SK-N-MC (cell line): ENCODE measurements at places on chromosomes 7 and 10.

DNA sequence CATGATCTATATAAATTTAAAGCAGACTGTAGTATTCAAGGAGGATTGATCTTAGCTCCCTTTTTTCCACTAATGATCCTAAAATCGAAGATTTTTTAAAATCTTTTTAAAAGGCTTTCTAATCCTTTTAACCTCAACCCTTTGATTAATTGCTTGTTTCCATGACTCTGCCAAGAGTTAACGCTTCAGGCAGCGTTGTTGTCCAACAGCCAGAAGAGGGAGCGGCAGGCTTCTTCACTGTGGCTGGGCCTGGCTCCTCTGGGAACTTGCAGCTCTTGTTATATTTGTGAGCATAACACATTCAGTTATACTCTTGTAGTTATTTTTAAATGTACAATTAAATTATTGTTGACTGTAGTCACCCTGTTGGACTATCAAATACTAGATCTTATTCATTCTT, 26.3 kb downstream of the CRCP start:
- DNase-seq, result no peak

DNA sequence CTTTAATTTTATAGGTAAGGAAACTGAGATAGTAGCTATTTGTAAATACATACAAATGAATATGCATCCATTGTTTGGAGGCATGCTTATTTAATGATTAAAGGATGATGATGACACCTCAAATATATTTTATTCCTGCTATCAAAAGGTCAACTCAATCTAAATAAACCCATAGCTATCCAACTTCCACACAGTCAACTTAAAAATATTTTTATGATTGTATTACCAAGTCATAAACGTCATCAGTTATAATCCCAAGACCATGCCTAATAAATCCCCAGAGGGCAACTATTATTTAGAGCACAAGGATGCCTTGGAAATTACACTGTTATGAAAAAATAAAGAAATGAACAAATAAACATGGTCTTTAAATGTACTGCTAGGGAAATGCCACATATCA, 102.1 kb downstream of the MPP7 start:
- DNase-seq, result no peak

DNA sequence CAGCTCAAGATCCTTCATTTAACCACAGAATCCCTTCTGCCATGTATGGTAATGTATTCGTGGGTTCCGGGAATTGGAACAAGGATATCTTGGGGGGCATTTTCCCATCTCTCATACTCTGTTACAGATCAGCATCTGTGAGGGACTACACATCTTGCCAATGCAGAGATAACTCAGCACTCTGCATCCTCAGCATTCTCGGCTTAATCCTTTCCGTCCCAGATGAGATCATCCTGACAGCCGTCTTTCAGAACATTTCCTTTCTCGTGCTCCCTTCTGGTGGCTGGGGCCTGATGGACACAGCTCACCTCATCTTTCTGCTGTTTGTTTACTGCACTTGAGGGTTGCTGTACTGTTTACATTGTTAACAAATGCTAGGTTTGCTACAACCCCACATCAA, 25.3 kb downstream of the FKBP6 start:
- DNase-seq, result no peak

DNA sequence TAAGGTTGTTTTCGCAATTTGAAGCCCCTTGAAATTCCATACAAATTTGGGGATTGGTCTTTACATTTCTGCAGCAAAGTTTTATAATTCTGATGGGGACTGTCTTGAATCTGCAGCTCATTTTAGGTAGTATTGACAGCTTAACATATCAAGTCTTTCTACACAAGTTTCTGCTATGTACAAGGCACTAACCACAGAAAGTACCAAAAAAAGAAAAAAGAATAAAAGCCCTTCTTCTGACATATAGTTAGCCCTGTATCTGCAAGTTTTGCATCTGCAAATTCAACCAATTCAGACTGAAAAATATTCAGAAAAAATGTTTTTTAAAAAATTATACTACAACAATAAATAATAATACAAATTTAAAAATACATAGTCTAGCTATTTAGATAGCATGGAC, 15.3 kb downstream of the POT1 start:
- DNase-seq, result no peak

GRCh38 chr10:8473205-8473604, 418.7 kb downstream of the GATA3 start:
- DNase-seq, result no peak

DNA sequence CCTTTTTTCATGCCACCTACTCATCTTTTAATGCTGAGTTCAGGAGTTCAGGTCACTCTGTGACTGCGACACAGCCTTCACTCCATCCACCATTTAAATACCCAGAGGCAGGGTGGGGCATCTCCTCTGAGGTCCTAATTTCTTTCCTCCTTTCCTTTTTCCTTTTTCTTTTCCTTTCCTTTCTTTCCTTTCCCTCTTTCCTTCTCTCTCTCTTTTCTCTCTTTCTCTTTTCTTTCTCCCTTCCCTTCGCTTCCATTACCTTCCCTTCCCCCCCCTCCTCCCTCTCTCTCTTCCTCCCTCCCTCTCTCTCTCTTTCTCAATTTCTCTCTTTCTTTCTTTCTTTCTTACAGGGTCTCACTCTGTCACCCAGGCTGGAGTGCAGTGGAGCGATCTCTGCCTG, 145.9 kb upstream of the SVIL start:
- no peak for DNase-seq

- DNase-seq, result no peak
These were observed 129.5 kb downstream of the ZNF716 start for GRCh38 chr7:57579454-57579853.

- DNase-seq, result no peak
These were observed 1.2 kb upstream of the TMEM178B start for GRCh38 chr7:141072548-141073172.

DNA sequence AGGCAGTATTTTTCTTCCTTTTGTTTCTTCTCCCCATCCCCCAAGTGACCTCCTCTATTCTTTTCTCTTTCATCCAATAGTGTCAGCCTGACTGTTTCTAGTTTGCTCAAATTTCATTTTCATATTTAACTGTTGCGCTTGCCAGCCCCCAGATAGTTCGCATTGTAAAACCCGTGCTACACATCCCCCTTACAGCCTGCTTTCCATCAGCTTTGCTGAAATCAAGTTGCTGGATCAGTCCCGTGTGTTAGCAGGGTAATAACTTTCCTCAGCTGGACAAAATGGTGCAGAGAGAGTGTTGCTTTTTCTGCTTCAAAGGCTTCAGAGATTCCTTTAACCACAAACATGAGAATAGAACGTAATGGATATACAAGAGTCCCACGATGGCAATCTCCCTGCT, 180.6 kb upstream of the NPVF start:
- no peak for DNase-seq

DNA sequence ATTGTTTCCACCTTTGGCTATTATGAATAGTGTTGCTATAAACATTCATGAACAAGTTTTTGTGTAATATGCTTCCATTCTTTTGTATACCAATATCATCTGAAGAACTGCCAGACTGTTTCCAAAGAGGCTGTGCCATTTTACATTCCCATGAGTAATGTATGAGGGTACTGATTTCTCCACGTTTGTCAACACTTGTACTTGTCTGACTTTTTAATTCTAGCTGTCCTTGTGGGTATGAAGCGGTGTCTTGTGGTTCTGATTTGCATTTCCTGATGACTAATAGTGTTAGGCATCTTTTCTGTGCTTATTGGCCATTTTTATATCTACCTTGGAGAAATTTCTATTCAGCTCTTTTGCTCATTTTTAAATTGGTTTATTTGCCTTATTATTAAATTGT, 52.8 kb downstream of the LSMEM1 start:
- DNase-seq, result no peak

DNA sequence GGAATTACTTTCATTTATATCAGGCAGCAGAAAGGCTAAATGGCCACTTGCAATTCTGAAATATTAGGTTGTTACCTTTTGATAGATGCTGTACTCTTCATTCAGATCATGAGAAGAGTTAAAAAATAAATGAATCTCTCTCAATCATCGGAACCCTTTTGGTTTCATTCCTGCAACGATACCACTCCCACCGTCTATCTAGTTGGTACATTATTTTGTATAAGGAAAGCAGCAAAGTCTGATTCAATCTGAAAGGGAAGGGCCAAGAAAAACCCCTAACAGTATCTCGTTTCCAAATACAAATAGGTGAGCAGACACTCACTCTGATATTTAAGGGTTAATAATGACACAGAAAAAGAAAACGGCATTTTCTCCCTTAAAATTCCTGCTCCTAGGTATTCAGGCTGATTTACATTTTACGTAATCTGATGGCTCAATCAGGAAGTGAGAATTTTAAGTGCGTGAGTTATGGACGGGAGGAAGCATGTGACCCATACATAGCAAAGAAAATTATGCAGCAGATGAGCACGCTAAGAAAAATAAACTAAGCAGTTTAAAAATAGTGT, 209.4 kb upstream of the KLF14 start:
- no peak for DNase-seq

DNA sequence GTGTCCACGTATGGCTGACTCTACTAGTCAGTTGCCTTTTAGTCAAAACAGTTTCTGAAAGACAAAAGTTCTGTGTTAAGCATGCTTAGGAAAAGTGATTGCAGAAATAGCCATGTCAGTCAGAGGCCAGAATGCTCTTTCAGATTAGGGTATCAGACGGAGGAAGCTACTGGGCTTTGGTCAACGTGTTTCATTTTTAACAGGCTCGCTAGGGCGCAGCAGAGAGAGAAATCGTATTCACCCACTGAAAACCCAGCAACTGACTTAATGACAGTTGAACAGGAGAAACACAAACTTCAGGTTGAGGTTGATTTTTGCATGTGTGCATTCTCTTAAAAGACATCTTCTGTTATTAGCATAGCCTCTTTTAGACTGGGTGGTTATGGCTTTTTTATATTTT, 322.6 kb upstream of the KIAA1217 start:
- no peak for DNase-seq

- no peak for DNase-seq
These were observed 18.2 kb downstream of the DNAJC12 start for GRCh38 chr10:67819768-67820204.

- DNase-seq, result no peak
These were observed 64.3 kb downstream of the HOXA1 start for GRCh38 chr7:27031289-27032172.

DNA sequence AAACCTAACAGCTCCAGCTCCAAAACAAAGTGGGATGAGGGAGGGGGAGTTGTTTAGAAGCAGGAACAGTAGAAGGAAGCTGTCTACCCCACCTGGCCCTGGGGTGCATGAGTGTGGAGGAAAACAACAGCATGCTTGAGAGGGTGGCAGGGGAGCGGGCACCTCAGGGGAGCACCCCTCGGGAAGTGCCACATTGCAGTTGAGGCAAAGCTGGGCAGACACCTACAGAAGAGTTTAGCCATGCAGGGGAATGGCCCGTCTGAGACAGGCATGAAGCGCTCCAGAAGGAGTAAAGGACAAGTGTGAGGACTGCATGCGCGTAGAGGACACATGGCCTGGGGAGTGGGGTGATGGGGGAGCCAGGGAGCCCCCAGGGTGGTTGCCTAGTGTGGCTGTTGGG, 18.1 kb downstream of the CHAT start:
- DNase-seq, result no peak

- no peak for DNase-seq
These were observed 45.4 kb downstream of the NAMPT start for GRCh38 chr7:106239406-106239805.

- DNase-seq, result no peak
These were observed 217.1 kb downstream of the TMEM178B start for GRCh38 chr7:141290973-141291372.

DNA sequence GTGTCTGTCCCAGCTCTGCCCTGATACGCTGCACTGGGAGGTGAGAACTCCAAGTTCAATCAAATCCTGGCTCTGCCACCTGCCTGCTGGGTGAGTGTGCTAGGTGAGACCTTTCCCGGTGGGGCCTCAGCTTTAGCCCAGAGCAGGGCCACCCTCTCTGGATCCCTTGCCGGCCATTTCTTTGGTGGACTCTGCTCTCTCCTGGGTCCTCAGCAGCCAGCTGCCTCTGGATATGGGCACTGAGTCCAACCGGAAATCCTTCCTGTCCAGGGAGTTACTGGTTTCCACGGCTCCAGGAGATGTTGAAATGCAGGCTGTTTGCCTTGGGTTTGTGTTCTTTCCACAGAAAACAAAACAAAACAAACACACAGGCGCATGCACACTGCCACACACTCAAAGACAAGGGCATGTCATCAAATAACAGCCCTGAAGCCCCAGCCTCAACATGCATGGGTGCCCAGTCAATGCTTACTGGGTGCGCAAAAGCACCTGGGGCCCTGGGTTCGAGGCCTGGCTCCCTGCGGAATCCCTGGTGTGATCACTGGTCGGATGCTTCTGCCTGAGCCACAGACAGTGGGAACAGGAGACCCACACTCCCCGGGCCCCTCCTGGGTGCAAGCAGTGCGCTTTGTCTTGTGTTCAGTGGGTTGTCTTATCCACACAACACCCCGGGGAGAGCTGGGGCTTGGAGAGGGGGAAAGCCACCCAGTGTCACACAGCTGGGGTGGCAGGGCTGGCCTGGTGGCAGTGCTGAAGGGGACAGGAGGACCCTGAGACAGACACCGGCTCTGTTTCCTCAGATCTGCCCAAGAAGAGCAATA, 33.1 kb downstream of the PPIF start:
- no peak for DNase-seq

DNA sequence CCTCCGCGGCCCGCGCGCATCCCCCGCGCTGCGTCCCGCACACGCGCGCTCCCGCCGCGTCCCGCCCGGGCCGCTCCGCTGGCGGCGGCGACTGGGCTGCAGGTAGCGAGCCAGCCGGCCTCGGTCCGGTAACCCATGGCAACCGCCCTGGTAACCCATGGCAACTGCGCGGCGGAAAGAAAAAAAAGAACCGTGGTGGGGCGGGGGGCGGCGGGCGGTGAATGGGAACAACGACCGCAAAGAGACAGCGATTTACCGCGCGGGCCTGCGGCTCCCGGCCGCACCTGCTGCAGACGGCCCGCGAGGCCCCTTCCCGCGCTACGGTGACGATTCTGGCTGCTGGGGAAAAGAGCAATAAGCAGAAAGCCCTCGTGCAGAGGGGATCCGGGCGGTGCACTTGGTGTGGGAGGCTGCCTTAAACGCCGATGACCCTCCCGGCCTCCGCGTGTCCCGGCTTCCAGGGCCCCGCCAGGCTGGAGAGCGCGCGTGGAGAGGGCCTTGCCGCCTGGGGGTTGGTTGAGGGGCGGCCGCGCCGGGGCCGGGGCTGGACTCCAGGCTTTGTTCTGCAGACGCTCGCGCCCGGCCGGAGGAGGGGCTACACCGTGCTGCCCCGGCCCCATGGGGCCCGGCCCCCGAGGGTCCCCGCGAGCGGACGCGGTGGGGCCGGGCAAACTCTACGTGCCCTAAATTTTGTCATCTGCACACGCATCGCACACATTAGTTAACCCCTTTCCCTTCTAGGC, 84.7 kb downstream of the SNX10 start:
- DNase-seq, result no peak

DNA sequence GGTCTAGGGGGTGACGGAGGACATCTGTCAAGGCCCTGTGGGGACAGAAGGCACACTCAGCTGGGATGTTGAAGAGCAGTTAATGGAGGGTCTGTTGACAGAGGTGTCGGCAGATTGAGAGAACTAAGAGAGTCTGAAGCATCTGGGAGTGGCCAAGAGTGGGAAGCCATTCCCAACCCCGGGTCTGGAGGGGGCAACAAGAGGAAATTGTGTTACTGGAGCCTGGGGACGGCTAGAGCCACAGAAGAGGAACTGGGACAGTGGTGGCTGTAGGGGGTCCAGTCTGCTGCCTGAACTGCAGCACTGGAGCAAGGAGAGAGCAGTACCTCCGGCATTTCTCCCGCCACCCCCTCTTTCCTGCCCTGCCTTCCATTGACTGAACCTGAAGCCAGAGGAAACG, 136.6 kb downstream of the CHN2 start:
- no peak for DNase-seq
